ENCODE measurements at places on chromosomes 13 and 19.
A peak's percentile ranks its signal among the peaks of the same experiment; 100 is the strongest.

- peak; percentile 73 for DNase-seq
These were observed 22.2 kb downstream of the SIGLEC5 start for GRCh38 chr19:51607920-51608562.

- no peak for DNase-seq
These were observed 373.1 kb upstream of the MIR17HG start for GRCh38 chr13:90974249-90974975.

DNA sequence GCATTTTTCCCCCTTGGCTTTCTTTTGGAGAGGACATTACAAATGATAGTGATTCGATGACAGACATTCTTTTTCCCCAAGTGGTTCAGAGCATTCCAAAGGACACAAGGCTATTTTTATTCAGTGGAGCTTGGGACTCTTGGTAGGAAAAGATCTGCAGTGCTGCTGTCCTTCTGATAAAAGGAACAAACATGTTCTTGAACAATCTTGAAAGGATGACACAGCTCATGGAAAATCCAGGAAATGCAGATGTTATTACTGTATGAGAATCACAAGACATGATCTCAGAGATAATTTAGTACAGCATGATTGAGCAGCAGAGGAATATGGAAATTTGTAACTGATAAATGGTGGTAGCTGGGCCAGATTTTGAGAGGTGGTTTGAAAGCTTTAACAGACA is 96.2 kb upstream of the RFC3 start:
- DNase-seq: peak; percentile 64

DNA sequence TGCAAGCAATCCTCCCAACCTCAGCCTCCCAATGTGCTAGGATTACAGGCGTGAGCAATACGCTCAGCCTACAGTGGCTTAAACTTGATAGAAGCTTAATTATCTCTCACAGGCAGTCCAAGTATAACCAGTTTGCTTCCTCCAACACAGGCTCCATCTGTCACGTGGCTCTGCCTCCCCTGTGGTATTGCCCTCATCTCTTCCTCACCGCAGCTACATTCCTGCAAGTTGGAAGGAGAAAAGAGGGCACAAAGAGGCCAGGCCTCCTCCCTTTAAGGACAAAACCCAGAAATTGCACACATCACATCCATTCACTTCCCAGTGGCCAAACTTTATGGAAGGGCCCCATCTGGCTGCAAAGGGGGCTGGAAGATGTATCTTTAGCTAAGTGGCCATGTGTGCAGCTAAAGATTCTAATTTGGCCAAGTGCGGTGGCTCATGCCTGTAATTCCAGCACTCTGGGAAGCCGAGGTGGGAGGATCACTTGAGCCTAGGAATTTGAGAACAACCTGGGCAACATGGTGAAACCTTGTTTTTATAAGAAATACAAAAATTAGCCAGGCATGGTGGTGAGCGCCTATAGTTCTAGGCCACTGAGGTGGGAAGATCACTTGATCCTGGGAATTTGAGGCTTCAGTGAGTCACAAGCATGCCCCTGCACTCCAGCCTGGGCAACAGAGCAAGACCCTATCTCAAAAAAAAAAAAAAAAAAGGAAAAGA is 3.1 kb upstream of the SDHAF1 start:
- DNase-seq: peak; percentile 59

DNA sequence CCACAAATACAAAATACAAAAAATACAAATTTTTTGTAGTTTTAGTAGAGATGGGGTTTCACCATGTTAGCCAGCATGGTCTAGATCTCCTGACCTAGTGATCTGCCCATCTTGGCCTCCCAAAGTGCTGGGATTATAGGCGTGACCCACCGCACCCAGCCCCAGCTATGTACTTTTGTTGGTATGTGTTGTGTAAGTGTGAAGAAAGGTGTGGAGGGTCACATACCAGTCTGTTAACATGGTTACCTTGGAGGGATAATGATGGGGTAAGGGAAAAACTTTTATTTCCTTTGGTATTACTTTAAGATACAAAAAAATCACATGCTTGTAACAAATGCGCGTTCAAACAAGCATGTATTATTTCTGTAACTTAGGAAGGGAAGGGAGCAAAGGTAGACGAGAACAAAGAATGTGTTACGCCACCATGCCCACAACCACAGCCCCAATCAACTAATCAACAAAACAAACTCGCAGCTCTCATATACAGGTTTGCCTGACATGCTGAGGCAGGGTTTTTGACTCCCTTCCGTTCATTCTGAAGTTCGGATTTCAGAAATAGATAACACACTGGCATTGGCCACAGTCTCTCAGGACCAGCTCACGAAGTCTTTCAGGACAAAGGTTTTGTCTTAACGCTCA is 13.5 kb upstream of the VWA8 start:
- no peak for DNase-seq

DNA sequence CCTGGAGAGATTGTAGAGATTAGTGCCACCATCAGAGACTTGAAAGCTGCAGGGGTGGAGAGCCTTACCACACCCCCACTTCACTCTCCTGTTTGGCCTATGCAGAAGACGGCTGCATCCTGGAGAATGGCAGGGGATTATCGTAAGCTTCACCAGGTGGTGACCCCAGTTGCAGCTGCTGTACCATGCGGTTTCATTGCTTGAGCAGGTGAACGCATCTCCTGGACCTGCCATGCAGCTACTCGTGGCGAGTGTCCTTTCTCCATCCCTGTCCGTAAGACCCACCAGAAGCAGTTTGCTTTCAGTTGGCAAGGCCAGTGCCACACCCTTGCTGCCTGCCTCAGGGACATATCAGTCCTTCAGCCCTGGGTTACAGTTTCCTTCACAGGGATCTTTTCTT is 21.2 kb downstream of the PPP5C start:
- no peak for DNase-seq

DNA sequence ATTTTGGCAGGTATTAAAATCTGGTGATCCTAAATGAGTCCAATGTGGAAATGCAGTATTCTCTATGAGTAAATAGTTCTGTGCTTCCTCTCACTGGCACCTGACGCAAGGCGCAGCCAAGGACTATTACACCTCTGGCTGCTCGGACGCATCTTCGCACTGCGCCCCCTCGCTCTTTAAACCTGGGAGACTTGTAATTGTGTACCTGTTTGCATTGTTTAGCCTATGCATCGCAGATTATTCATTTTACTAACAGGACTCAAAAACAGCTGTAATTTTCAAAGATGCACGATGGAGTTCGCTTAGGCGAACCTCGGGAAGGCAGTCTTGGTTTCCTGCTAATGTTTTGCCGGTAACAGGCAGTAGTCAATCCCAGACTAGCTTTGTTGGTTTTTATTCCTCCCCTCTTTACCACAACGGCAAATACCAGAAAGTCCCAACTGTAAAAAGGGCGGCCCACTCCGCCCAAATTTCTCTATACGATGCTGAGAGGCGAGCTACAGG is 113.2 kb downstream of the KCNRG start:
- no peak for DNase-seq

DNA sequence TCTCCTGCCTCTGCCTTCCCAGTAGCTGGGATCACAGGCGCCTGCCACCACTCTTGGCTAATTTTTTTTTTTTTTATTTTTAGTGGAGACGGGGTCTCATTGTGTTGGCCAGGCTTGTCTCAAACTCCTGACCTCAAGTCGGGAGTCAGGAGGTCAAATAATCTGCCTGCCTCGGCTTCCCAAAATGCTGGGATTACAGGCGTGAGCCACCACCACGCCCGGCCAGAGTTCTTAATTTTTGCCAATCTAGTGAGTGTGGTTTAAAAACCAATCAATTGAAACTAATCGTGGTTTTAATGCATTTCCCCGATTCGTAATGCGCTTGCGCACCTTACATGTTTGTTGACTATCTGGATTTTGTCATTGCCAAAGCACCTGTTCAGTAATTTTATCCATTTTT is 37.0 kb downstream of the SKA3 start:
- DNase-seq: no peak

DNA sequence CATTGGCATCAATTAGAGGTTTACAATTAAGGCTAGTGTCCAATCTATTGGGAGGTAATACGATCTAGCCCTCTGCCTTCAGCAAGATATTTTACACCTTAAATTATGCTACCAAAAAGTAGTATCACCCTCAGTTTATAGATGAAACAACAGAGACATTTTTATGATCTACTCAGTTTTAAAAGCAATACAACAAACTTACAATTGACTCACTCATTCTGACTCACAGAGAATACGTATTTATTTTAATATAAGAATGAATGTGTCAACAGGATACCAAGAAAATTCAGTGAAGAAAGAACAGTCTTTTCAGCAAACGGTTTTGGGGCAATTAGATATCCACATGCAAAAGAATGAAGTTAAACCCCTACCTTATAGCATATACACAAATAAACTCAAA is 32.5 kb upstream of the STARD13 start:
- DNase-seq: no peak

DNA sequence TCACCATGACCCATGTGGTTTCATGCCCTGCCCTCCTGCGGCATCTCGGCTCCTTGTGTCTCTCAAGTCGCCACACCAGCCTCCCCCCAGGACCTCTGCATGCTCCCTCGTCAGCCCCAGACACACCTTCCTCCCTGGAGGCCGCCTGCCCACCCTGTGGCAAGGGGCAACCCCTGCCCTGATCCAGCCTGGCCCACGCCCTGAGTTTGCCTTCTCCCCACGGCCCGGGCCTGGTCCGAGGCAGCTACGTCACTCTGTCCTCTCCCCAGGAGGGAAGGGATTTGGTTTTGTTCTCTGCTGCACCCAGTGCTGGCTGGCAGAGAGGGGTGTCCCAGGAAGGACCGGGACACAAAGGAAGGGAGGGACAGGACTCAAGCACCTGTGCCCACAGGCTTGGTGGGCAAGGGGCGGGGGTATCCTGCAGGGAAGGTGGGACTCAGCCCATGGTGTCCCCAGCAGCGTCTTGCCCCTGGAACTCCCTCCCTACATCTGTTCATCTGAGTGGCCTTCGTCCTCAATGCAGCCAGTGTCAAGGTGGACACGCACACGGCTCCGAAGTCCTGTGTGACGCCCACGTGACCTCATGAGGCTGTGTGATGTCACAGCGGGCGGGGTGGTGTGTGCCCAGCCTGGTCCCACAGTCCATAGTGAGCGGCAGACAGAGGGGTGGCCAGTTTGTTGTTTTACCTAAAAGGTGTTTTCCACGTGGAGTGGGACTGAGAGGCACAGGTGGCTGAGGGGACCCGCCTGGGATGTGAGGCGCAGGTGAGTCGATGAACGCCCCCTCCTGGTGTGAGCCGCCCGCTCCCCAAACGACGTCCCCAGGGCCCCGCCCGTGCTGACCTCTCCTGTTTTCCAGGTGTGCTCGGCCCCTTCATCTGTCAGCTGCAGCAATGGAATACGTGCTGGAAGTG is at the start of gene TEX29:
TEX29 (plus strand) TSS at position 645 of the 914 bp plus-strand sequence; CDS start at position 894, 249 bp downstream.
- DNase-seq: no peak

- no peak for DNase-seq
These were observed 28.3 kb downstream of the CEBPG start for GRCh38 chr19:33401683-33402420.

- no peak for DNase-seq
These were observed 8.9 kb downstream of the HAS1 start for GRCh38 chr19:51714848-51715247.

GRCh38 chr19:57244513-57244912 is 4.1 kb downstream of the ZNF805 start:
- DNase-seq: no peak

- peak; percentile 27 for DNase-seq
These were observed 6.6 kb upstream of the FBXW9 start for GRCh38 chr19:12703046-12703445.

DNA sequence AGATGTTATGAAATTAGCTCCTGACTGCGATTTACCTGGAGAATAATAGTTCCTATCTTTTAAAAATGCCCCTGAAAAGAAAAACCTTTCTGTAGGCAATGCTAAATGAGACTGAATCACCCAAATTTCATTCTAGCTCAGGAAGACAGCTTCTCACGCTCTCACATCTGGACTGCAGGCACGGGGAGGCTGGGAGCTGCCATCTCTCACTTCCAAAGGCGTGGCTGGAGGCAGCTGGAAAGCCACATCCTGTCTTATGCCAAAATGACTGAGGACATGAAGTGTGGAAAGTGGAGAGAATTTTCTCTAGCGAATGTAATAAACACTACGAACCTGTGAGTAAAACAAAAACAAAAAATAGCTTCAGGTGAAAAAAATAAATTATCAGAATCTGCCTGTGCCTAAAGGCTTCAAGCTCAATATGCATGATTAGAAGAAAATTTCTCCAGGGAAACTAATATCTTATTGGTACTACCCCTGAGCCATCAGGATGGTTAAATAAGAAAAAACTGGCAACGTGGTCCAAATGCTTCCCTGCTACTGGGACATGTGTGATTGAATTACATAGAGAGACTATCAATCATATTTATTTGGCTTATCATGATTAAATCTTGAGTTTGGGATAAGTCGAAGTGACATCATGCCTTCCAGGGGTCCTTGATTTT is 58.1 kb upstream of the UBL3 start:
- DNase-seq: peak; percentile 95

DNA sequence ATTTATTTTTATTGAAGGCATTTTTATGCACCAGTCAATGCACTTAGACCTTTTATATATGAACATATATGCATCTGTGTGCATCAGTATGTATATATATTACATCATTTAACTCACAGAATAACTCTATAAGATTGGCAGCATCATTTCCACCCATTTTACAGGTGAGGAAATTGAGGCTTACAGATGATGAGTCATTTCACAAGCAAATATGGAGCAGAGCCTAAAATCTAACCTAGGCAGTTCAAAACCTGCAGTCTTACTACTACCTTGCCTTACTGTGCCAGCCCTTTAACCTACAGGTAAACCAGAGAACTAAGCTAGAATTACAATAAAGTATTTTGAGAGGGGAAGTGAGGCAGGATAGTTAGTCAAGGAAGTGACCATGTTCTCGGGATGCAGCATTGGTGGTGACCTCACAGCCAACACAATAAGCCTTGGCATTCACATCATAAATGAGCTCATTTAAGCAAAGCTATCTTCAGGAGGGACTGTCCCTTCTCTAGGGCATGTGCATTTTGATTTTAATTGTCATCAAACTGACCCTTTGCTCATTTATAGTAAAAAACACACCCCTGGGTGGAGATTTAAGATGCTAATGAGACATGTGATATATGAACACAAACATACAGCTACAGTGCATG is 274.3 kb downstream of the DCLK1 start:
- DNase-seq: no peak

- DNase-seq: peak; percentile 51
These were observed 6.6 kb downstream of the PEPD start for GRCh38 chr19:33514885-33515551.

GRCh38 chr19:1474011-1474764 is 4.8 kb downstream of the C19orf25 start:
- no peak for DNase-seq

GRCh38 chr19:2800506-2800905 is 15.2 kb downstream of the THOP1 start:
- no peak for DNase-seq

- peak; percentile 5 for DNase-seq
These were observed 15.9 kb downstream of the CBY2 start for GRCh38 chr13:45718063-45718462.

GRCh38 chr19:10219678-10220077 is 11.5 kb downstream of the S1PR2 start:
- DNase-seq: peak; percentile 43

Measured in AG10803 (cell line).